ENCODE measurements at places on chromosomes 1 and 21. TPM values are rescaled to one million over a fixed set of nuclear protein-coding genes. Genes with fewer than 3 reads are reported as not detected.

GUCA2B gene
- total RNA-seq = not detected

DNA sequence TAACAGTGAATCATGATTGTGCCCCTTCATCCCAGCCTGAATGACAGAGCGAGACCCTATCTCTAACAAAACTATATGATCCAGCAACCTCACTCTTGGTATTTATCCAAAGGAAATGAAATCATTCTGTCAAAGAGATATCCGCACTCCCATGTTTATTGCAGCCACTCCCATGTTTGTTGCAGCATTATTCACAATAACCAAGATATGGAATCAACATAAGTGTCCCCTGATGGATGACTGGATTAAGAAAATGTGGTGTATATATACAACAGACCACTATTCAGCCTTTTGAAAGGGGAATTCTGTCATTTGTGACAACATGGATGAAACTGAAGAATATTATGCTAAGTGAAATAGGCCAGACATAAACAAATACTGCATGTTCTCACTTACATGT, 44.4 kb downstream of the TRMT1L start:
- no peaks in the 10 kb centered on the region for H3K4me1 ChIP-seq
- no peak overlapping the region for H3K4me3 ChIP-seq
- H3K27me3 ChIP-seq = no peaks in the 10 kb centered on the region
- no peak for DNase-seq

TRIM67 gene
- not detected for total RNA-seq

GRCh38 chr21:40243685-40244084, 376.4 kb downstream of the PCP4 start:
- H3K4me1 ChIP-seq = no peaks in the 10 kb centered on the region
- H3K27ac ChIP-seq = no peak overlapping the region
- no peak for DNase-seq
- H3K27me3 ChIP-seq = no peaks in the 10 kb centered on the region
- H3K36me3 ChIP-seq = no peaks in the 10 kb centered on the region
- H3K4me3 ChIP-seq = no peak overlapping the region

GRCh38 chr1:115074839-115075534, 14.3 kb downstream of the TSPAN2 start:
- H3K4me3 ChIP-seq = no peak overlapping the region
- no peak overlapping the region for H3K27ac ChIP-seq
- no peaks in the 10 kb centered on the region for H3K36me3 ChIP-seq
- peaks cover 32% of the 10 kb centered on the region for H3K4me1 ChIP-seq
- H3K27me3 ChIP-seq = no peaks in the 10 kb centered on the region

GRCh38 chr1:7360526-7360925, 410.6 kb upstream of the VAMP3 start:
- no peaks in the 10 kb centered on the region for H3K27me3 ChIP-seq
- H3K27ac ChIP-seq = no peak overlapping the region
- H3K4me3 ChIP-seq = no peak overlapping the region
- DNase-seq = no peak
